SW 1271 (cell line): ENCODE measurements at places on chromosomes 12 and 14.

DNA sequence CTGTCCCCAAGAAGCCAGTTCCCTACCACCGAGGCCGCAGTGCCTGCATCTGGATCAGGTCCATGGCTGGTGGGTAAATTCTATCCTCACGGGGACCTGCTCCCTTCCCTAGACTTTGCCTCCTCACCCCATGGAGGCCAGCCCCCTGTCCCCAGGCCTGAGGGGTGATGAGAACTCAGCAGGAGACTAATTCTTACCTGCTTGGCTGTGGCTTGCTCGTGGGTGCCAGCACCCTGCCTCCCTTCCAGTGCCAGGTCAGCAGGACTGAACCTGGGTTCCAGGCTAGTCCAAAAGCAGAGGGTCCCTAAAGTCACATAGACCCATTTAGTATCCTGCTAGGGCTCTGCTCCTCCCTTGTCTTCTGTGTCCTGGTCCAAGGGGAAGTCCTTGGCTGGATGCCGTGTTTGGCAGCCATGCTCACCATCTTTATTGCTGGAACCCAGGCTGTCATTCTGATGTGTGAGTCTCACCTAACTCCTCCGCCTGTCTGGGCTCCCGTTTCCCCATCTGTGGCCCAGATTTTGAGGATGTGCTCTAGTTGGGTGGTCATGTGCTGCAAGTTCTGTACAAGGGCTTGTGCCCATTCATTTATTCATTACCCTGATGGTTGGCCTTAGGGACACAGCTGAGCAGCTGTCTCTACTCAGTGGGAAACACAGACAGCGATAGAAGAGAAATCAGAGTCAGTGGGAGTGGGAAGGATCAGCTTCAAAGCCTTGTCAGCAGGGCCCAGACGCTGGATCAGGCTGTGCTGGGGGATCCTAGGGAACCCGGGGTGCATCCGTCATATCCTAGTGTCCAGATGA lies 949 bp downstream of the PLBD2 start:
- DNase-seq, result no peak

- no peak for DNase-seq
These were observed 15.7 kb downstream of the ESR2 start for GRCh38 chr14:64278458-64278857.

- no peak for DNase-seq
These were observed 26.8 kb downstream of the DUSP6 start for GRCh38 chr12:89325495-89325894.

DNA sequence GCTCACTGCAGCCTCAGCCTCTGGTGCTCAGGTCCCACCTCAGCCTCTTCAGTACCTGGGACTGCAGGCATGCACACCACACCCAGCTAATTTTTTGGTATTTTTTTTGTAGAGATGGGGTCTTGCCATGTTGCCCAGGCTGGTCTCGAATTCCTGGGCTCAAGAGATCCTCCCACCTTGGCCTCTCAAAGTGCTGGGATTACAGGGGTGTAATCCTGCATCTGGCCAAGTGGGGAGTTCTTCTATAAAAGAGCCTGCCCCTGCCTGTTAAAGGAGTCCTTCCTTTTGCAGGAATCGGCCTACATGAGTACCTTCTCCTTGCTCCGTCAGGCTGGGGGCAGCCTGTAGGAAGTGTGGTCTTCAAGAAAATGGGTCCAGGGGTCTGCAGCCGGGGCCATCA lies 54.1 kb upstream of the RASSF3 start:
- no peak for DNase-seq

DNA sequence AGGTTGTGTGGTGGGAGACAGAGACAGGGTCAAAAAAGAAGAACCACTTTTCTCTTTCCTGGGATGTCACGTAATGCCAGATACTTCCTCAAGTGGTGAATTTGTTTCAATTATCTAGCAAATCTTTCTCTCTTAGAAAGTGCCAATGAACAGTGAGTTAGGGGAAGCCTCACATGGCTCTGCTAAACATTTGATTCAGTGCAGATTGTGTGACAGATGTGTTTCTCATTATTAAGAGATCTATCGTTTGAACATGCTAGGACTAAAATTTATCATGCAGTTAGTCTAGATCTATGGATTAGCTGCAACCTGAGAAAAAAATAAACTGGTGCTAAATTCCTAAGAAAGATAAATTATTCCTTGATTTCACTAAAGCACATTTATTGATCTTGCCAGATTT lies 247.8 kb downstream of the MDGA2 start:
- DNase-seq, result no peak

DNA sequence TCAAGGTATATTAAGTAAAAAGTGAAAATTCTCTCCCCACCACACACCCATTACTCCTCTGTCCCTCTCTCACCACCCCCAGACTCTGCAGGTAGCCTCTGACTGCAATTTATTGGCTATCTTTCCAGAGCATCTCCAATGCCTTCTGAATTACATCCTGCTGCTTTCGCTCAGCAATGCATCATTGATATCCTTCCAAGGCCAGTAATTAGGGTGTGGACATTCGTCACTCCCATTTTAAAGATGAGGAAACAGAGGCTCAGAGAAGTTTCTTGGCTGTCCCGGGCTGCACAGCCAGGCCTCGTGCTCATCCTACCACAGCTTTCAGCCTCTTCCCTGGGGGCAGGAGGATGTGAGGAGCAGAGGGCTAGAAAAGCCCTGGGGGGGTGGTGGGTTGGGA lies 23.6 kb upstream of the PGF start:
- DNase-seq, result no peak

DNA sequence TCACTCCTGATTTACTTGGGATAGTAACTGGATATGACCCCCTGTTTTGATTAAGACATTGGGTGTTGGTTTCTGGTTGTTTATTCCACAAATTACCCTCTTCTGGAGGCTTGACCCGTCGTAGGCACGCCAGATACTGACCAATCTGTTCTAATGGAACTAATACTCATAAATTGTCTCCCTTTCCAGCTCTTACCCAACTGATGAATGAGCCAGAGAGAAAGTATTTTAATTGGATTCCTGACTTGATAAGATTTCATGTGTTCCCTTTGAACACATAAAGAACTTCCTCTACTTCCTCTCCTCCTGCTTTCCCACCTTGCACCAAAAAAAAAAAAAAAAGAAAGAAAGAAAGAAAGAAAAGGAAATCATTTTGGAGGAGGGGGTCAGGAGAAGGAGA lies 340.9 kb downstream of the PCNX1 start:
- no peak for DNase-seq

- DNase-seq, result no peak
These were observed 51.8 kb downstream of the PELI2 start for GRCh38 chr14:56170028-56170427.

DNA sequence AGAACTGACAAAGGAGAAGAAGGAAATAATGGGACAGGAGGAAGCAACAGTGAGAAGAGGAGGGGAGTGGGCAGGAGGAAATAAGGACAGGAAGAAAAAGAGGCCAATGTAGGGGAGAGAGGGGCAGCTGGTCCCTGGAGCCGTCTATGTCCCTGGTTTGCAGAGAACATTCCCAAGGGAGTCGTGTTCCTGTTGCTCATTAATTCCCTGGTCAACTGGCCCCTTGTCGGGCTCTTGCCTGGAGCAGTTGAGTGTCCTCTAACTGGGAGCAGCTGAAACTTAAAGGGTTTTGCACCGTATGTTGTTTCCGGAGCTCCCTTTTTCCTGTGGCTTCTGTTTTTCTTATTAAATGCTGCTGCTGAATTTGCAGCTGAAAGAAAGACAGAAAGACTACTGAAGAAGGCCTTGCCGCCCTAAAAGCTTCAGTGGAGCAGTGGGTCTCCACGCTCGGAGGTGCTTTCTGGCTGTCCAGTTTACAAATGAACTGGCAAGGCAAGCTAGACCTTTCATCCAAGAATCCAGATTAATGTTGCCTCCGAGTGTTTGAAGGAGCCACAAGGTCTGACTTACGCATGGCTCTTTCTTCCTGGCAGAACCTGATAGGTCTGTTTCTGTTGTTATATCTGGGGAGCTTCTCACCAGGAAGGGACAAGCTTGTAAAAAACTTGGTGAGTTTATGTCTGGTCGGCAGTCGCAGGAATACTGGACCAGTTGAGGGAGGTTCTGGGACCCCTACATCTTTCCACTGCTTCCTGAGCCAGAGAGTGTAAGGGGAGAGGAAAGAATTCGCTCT lies 146.2 kb upstream of the RFLNA start:
- no peak for DNase-seq

DNA sequence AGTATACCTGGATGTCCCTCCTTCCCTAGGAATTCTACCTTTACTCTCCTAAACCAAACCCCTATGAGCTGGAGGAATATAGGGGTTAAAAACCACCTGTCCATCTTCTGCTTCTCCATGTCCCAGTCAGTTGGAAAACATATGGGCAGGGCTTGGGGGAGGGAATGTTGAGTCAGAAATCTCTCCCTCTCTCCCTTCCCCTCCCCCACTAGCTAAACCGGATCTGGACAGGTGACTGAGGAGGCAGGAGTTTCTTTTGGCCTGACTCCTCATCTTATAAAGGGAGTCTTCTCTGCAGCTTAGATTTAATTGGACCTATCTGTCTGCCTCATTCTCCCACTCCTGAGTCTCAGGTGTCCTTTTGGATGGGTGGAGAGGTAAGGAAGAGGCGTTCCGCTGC lies 6.1 kb downstream of the ERBB3 start:
- DNase-seq, result no peak

DNA sequence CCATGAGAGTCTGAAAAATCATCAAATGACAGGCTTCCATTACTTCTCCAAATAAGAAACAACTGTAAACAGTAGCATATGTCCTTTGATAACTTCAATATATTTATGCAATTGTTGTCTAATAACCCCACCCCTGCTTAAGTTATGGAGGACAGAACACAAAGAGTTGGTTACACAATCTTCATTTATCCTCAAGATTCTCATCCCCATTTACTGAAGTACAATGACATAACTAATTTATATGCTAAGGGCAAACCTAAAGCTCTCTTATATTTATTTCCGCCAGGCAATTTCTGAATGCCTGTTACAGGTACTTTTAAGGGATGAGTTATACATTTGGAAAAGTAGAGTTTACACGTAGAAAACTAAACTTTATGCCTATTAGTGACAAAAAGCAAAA lies 12.3 kb downstream of the SCAF11 start:
- no peak for DNase-seq

GRCh38 chr12:71046215-71046614 lies 111.6 kb downstream of the TSPAN8 start:
- no peak for DNase-seq

DNA sequence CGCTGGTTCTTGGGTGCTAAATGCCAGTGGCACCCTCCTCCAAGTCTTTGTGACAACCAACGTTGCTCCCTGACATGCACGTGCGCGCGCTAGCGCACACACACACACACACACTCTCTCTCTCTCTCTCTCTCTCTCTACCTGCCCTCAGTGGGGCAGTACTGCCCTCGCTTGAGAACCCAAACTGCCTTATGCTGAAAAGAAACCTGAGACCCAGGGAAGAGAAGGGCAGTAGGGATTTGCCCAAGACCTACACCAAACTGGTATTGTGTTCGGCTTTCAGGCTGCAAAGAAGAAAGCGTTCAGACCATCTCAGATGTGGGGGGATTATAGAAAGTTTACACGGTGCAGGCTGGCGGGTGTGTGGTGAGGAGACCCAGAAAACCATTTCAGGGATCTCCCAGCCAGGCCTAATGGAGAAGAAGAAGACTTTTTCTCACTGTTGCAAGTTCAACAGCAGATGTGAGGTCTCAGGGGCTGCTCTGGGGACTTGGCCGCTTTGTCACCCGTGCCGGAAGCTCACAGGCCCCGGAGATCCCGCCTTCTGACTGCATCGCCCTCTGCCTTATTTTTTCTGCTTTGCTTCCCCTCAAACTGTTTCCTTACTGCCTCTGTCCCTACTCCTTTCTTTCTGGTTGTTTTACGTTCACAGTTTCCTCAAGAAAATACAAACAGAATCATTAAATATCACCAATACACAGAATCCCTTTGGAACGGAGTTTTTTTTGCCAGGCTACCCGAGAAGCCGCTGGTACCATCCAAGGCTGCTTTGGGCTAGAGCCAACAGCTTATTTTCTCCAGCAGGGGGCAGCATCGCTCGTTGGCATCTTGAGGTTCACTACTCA lies 82.4 kb downstream of the PPM1A start:
- DNase-seq, result no peak

GRCh38 chr12:92185052-92185451 lies 39.4 kb upstream of the BTG1 start:
- DNase-seq, result no peak

DNA sequence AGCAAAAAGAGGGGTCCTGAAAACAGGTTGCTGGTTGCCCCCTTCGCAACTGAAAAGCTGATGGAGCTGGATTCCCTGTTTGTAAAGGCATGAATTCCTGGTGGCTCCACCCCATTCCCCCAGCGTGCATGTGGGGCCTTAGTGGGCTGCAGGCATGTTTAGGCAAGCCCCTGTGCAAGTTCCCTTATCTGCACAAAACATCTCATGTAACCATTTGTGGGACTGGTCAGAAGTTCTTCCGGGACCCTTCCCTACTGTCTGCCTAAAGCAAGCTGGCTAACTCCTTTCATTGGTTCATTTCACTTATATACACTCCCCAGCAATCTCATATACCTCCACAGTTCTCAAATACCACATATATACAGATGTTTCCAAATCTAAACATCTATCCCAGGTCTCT lies 24.0 kb upstream of the HIGD1C start:
- no peak for DNase-seq

GRCh38 chr12:71691504-71692129 lies 5.7 kb downstream of the TMEM19 start:
- DNase-seq, result no peak

DNA sequence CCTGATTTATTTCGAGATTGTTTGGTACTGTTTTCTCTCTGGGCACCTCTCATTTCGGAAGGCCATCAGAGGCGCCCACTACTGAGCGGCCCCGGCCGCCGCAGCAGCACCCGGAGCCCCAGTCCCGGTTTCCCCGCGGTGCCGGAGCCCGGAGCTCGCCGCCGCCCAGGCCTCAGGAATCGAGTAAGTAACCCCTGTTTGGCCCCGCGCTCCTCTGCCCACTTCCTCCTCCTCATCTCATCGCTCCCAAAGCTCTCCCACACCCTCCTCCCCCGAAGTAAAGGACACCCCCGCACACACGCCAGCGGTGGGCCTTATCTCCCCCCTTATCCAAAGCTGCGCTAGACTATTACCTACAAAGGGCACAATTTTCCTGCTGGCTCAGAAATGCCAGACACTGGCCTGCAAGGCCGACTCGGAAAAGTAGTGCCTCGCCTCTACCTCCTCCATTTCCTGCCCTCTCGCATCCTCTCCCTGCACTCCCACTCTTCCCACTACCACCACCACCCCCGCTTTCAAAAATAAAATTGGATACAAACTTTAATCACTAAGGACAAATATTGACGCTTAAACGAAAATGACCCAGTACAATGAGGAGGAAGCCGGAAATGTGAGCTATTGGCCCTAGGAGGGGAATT lies 637 bp upstream of the FOXG1 start:
- DNase-seq, result no peak

DNA sequence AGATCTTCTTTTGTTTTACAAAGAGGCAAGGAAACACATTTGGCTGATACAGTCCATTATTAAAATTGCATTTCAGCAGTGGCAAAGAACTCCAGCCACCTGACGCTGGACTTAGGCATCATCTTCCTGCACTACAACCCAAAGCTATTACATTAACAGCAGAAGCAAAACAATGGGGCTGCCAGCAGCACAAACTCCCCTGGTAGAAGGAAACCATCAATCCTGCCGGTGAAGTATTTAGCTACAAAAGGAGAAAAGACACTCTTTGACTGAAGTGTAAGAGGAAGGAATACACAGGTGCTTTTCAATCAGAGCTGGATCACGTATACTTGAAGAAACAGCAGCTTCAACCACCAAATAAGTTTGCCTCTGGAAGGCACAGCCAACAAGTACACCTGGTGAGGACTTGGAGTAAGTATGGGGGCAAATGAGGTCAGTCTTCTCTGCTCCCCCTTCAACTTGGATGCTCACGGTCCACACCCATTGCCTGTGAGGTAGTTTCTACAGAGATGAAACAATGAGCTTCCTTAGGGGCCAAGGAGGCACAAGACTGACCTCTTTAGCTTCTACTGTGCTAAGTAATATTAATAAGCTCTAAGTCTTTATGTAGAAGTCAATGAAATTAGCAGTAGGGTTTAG lies 125.9 kb upstream of the FOXN3 start:
- no peak for DNase-seq
